ENCODE measurements at places on chromosomes 1 and 21. TPM values are rescaled to one million over a fixed set of nuclear protein-coding genes. Genes with fewer than 3 reads are reported as not detected.

The HENMT1 gene
- not detected for total RNA-seq

DNA sequence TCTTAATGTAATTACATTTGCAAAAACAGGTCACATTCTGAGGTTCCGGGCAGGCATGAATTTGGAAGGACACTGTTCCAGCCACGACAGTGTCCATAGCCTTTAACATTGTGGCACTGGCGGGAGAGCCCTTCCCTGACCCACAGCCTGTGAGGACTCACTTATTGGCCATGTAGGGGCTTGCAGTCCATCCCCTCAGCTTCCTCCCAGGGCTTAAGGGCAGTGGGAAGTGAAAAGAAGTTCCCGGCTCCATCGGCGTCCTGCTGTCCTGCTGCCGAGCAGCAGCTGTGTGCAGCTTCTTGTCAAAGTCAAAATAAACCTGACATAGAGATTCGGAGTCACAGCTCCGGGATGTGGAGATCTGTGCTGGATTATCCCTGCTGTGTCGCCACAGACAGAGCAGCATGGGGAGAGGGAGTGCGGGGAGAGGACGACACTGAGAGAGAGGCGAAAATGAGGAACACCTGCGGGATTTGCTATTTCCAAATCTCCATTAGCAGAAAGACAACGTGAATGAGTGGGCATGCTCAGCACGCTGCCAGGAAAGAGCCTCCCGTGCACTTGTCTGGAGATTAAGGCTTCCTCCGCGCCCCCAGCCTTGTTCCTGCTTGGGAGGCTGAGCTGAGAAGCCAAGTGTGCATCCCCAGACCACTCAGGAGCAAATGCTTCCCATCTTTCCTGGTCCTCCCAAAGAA, 260.3 kb downstream of the ASTN1 start:
- no peak for DNase-seq
- no peak overlapping the region for H3K4me3 ChIP-seq
- no peaks in the 10 kb centered on the region for H3K27me3 ChIP-seq
- no peak overlapping the region for H3K27ac ChIP-seq
- no peaks in the 10 kb centered on the region for H3K36me3 ChIP-seq

GRCh38 chr1:96521994-96522760, 199.4 kb upstream of the PTBP2 start:
- H3K36me3 ChIP-seq: no peaks in the 10 kb centered on the region
- peaks cover 8% of the 10 kb centered on the region for H3K4me1 ChIP-seq
- DNase-seq: no peak
- H3K27me3 ChIP-seq: no peaks in the 10 kb centered on the region

- DNase-seq: no peak
- no peak overlapping the region for H3K4me3 ChIP-seq
- no peaks in the 10 kb centered on the region for H3K4me1 ChIP-seq
- H3K27me3 ChIP-seq: no peaks in the 10 kb centered on the region
- no peak overlapping the region for H3K27ac ChIP-seq
Observed at GRCh38 chr1:59994302-59995198, 68.0 kb upstream of the CYP2J2 start.

The EPHX1 gene
- 42.6 TPM for total RNA-seq

DNA sequence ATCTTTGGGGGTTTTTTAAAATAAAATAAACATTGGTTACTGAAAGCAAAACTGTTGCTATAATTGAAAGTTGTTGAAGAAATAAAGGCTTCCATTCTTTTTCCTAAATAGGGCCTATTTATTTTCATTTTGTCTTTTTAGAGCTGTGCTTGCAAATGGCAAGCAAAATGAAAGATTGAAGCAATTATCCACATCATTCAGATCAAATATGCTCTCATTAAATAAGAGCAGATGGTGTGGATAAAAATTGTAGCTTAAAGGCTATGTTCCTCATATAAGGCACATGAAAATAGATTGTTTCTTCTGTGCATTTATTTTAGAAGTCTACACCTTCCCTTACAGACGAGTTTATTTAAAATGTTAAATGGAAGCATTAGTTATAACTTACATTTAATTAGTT, 1317.7 kb downstream of the MRPL39 start:
- H3K27me3 ChIP-seq: no peaks in the 10 kb centered on the region
- no peak for DNase-seq
- no peak overlapping the region for H3K27ac ChIP-seq
- H3K4me3 ChIP-seq: no peak overlapping the region

GRCh38 chr1:7561331-7561921, 209.7 kb upstream of the VAMP3 start:
- DNase-seq: no peak
- no peaks in the 10 kb centered on the region for H3K36me3 ChIP-seq
- no peak overlapping the region for H3K27ac ChIP-seq
- H3K4me1 ChIP-seq: no peaks in the 10 kb centered on the region
- no peaks in the 10 kb centered on the region for H3K27me3 ChIP-seq
- no peak overlapping the region for H3K4me3 ChIP-seq

GRCh38 chr1:8889925-8890785, 11.7 kb upstream of the ENO1 start:
- H3K4me1 ChIP-seq: peaks cover 13% of the 10 kb centered on the region
- H3K27ac ChIP-seq: peak overlapping the region; percentile 66
- no peaks in the 10 kb centered on the region for H3K36me3 ChIP-seq
- DNase-seq: peak; percentile 47

DNA sequence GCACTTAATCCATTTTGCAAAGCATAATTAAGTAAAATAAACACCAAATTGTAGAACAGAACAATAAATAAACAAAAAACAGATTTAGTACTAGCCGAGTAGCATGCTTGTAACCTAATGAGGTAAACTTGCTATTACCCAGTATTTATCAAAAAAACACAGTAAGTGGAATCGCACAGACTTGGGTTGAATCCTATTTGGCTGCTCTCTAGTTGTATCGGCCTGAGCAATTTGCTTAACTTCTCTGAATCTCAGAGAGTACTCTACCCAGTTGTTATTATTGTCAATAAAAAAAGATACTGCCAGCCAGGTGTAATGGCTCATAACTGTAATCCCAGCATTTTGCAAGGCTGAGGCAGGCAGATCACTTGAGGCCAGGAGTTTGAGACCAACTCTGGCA, 664.3 kb downstream of the ADGRL2 start:
- no peaks in the 10 kb centered on the region for H3K36me3 ChIP-seq
- H3K27ac ChIP-seq: peak overlapping the region; percentile 29
- peak; percentile 28 for DNase-seq
- H3K4me1 ChIP-seq: peaks cover 17% of the 10 kb centered on the region
- H3K27me3 ChIP-seq: no peaks in the 10 kb centered on the region

Measured in stomach (tissue), 19 donors.